ENCODE measurements at places on chromosomes 7 and 10. TPM values are rescaled to one million over a fixed set of nuclear protein-coding genes. Genes with fewer than 3 reads are reported as not detected.
A peak's percentile ranks its signal among the peaks of the same experiment; 100 is the strongest.

The TMEM196 gene
- total RNA-seq = not detected

- DNase-seq = no peak
Observed at GRCh38 chr10:95430231-95430951, 130.8 kb downstream of the SORBS1 start.

GRCh38 chr10:7670157-7670556 lies 3.4 kb upstream of the ITIH5 start:
- no peak for DNase-seq

The ALOX5 gene
- 87.2 TPM for total RNA-seq

DNA sequence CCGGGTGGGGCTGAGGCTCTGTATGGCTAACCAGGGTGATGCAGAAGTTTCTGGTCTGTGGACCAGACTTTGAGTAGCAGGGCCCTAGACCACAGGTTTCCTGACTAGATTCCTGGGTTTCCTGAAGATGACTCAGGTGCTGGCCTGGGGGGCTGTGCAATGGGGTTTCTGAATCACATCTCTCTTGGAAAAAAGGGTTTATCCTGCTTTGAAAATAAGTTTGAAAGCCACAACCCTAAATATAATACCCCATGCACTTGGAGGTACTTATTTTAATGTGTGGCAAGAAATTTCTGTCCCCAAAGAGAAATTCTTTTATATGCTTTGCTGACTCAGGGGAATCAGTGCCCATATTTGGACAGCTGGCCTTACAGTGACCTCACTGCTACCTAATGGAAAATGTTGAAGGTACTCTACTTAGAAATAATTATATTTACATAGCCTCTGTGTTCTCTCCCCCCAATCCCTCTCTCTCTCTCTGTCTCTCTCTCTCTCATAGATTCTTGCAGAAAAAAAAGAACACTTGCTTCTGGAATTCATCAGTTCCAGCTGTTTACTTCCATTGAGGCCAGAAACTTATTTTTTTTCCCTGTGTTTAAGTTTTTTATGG lies 184.4 kb upstream of the LYZL2 start:
- DNase-seq = no peak

DNA sequence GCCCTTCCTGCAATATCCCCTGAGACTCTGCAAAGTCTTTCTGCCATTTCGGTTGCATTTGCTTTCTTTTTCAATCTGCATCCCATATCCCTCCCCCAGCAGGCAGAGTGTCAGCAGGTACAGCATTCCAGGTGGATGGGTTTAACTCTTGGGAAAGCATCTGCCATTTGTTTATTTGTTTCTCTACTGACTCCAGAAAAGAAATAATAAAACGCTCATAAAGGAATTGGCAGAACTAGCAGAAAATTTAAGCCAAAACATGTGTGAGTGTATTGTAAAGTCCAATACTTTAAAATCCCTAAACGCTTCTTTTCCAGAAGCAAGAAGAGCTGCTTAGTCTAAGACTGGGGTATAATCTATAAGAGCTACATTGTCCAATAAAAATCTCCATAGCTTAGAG lies 393.8 kb downstream of the TNS3 start:
- DNase-seq = no peak

DNA sequence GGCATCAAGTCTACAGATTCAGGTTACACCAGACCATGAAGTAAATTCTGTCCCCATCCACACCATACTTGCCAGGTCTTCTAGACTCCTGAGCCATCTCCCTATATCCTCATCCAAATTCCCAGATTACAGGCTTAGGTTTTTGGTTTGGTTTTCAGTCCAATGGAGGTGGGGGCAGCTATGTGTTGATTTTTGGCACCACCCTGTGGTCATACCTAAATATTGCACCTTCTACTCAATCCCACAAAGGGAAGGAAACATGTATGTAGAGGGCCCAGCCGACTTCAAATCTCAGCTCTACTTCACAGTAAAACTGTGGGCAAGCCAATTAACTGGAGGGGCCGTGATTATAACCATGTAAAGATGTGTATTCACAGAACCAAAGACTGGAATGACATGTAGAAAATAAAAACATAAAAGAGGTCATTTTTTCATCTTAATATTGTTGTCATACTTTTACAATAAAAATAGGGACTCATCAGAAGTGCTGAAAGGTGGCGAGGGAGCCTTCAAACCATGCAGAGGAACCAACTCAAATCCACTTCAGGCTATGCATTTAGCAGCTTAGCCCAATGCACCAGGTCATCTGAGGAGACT lies 19.8 kb downstream of the ERCC6 start:
- DNase-seq = no peak

GRCh38 chr7:602341-603141 lies 82.9 kb upstream of the PDGFA start:
- peak; percentile 86 for DNase-seq

DNA sequence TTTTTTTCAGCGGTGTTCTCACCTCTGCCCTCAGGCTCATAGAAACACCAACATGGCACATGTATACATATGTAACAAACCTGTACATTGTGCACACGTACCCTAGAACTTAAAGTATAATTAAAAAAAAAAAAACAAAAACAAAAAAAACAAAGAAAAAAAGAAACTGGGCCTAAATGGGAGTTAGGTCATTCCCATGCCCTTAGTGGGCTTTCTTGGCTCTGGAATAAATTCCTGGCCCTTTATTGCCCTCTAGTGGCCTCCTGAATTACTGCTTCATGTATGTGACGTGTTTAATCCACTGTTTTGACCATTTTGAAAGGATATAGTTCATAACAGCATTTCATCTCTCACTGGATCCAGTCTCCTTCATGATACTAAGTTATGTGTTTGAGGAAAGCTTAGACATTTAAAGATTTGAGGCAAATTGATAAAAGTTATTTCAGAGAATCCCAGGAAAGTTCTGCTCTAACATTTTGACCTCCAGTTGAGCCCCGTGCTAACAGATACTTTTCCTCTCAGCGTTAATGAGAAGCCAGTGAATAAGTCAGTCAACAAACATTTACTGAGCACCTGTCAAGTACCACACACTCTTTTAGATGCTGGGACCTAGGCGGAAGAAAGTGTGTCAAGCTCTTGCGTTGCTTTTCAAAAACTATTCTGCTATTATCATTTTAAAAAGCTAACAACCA lies 54.7 kb upstream of the SYPL1 start:
- no peak for DNase-seq

GRCh38 chr10:96606216-96606615 lies 19.4 kb upstream of the TM9SF3 start:
- no peak for DNase-seq

The SLC39A12 gene
- total RNA-seq = 0.10 TPM

The KLF14 gene
- 1.8 TPM for total RNA-seq

GRCh38 chr7:99210265-99210970 lies 2.5 kb upstream of the KPNA7 start:
- no peak for DNase-seq

- no peak for DNase-seq
Observed at GRCh38 chr10:60817398-60817805, 39.1 kb downstream of the CDK1 start.

GRCh38 chr7:1460821-1461645 lies 1.8 kb upstream of the MICALL2 start:
- DNase-seq = peak; percentile 89

The LLCFC1 gene
- not detected for total RNA-seq

- DNase-seq = no peak
Observed at GRCh38 chr10:48807791-48808470, 123.3 kb downstream of the WDFY4 start.

DNA sequence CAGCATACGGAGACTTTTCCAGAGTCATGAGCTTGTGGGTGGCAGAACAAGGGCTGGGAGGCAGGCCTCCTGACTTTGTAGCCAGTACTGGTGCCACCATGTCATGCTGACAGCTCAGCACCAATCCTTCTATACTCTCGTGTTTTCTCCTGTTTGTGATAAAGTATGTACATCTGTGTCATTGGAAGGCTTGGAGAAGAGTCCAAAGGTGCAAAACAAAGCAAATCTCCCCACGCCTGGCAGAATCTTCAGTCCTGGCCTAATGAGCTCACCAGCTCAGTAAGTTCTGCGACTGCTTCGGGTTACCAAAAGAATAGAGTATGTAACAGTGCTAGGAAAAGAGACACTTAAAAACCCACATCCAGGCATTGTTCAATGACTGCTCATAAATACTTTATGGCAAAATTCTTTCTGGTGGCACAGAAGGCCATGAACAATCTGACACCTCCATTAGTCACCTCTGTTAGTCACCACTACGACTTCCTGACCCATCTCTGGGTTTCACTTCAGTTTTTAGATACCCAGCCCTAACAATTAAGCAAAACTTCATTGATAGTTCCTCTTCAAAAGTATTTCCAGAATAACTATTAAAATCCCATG lies 24.5 kb downstream of the STEAP1 start:
- DNase-seq = no peak

DNA sequence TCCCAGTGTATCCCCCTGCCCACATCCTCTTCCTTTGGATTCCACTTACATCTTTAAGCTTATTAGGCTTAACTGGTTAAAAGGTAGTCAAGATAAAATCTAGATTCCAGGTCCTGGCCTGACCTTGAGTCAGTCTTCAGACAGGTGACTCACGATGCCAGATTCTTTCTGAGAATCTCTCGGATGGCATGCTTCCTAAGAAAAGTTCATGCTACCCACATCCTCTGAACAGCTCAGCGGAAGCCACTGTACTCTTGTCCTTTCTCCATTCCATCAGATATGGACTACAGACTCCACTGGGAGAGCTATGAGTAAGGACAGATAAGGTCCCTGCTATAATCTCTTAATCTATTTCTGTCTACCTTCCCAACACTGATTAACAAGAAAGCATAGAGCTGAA lies 43.4 kb downstream of the DNMBP start:
- DNase-seq = no peak

GRCh38 chr7:74212661-74213060 lies 2.9 kb downstream of the LAT2 start:
- DNase-seq = no peak

All from spleen (tissue), 13 donors.